ENCODE measurements at places on chromosomes 16 and 17.

DNA sequence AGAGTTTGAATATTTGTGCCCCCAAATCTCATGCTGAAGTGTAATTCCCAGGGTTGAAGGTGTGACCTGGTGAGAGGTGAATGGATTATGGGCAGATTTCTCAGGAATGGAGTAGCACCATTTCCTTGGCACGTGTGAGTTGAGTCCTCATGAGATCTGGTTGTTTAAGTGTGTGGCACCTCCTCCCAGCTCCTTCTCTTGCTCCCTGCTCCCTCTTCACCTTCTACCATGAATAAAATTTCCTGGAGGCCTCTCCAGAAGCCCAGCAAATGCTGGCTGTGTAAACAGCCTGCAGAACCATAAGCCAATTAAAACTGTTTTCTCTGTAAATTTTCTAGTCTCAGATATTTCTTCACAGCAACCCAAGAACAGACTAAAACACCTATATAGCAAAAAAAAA, 12.6 kb upstream of the APOH start:
- DNase-seq: no peak

DNA sequence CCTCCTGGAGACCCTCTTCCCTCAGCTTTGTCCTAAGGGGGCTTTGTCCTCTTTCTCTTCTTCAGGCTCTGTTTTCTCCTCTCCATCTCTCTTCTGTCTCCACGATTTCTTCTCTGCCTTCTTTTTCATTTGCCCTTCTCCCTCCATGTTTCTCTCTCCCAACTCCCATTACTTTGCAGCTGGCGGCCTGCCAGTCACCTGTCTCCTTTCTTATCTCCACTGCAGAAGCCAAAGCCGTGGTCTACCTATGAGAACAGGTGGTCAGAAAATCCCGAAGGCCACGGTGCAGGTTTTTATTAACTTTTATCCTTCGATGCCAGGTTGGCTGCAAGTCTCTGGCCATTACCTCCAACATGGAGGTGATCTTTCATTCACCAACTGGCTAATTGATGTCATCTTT, 45.1 kb downstream of the FZD2 start:
- no peak for DNase-seq

DNA sequence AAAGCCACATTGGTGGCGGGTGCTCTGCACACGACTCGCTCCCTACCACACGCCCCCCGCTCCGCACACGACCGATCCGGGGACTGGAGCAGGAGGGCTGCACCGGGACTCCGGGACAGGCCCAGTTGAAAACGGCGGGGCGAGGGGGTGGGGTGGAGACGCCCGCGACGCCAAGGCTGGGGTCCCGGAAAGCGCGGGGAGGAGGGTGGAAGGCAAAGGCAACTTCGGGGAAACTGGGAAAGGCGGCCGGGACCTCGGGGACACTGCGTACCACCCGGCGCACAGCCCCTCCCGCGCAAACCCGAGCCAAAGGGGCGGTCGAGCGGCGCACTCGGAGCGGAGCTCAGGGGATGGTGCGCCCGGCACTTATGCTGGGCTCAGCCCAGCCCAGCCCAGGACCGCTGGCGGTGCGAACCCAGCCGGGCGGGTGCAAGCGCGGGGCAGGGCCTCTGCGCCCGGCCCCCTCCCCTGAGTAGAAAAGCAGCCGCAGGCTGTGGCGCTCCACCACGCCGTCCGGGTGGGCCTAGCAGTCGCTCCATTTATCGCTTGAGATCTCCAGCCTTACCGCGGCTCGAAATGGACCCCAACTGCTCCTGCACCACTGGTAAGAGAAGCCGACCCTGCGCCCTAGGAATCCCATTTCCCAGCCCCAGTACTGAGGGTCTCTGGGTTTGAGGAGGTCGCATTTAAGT, at the start of gene MT1M:
Gene MT1M, plus strand, starts transcription at position 504 of the 692 bp plus-strand sequence. Its CDS starts 73 bp downstream, at position 577.
- no peak for DNase-seq

GRCh38 chr17:80585890-80586845, 41.5 kb downstream of the RPTOR start:
- no peak for DNase-seq

GRCh38 chr16:46859719-46860152, 24.4 kb upstream of the GPT2 start:
- no peak for DNase-seq

- no peak for DNase-seq
These were observed 27.8 kb upstream of the TVP23A start for GRCh38 chr16:10846213-10846998.

- DNase-seq: no peak
These were observed 192.4 kb downstream of the SEC14L1 start for GRCh38 chr17:77332981-77333685.

GRCh38 chr17:69103557-69104233, 38.0 kb downstream of the ABCA6 start:
- DNase-seq: no peak

- no peak for DNase-seq
These were observed 10.8 kb upstream of the RIPOR1 start for GRCh38 chr16:67517661-67518423.

- DNase-seq: no peak
These were observed 15.1 kb downstream of the ZC3H18 start for GRCh38 chr16:88585269-88585668.

- no peak for DNase-seq
These were observed 7.7 kb upstream of the GINS3 start for GRCh38 chr16:58384437-58385055.

- DNase-seq: peak; percentile 21
These were observed 206.8 kb downstream of the PRKCA start for GRCh38 chr17:66508896-66509844.

DNA sequence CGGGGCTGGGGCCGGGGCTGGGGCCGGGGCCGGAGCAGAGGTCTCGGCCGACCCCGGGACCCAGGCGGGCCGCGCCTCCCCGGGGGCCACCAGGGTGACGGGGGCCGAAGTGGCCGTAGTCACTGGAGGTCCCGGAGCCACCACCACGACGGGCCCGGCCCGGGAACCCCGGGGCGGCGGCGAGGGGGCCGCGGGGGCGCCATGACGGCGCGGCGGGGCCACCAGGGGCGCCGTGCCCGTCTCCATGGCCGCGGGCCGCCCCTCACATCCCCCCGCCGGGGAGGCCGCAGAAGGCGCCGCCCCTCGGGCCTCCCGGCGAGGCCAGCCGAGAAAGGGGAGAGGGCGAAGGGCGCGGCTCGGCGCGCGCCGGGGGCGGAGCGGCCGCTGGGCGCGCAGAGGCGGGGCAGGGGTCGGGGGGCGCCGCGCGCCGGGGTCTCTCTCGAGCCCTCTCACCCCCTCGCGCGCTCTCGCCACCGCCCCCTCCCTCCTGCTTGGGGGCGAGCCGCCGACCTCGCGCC, 297 bp downstream of the TBC1D10B start:
- no peak for DNase-seq

GRCh38 chr16:4968879-4969483, 10.9 kb downstream of the SEC14L5 start:
- no peak for DNase-seq

DNA sequence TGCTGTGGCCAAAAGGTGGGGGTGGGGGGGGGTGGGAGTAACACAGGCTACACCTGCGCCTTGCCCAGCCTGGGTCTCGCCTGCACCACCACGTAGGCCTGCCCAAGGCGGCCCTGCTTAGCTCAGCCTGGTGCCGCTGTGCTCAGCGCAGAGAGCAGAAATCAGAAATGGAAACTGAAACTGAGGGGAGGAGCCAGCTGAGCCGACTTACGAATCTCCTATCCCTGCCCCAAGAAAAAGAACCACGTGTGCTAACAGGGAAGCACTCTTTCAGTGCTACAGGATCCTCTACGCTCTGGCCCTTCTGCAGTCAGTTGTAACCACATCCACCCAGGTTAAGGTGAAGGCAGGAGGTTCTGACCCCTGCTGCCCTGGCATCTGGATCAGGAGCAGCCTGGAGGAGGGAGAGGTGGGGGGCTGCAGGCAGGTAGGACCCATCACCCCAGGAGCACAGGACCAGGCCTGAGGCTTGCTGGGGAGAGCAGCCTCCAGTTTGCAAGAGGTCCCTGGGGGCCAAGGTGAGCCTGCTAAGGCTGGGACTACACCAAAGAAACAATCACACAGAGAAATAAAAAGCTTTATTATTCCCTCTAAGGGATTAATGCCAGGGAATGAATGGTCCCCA, at the start of gene DHX58:
Gene DHX58, minus strand, starts transcription at position 163 of the 625 bp plus-strand sequence. CDS start 822 bp downstream, outside the sequence.
- peak; percentile 40 for DNase-seq

- no peak for DNase-seq
These were observed 81.8 kb downstream of the IRX3 start for GRCh38 chr16:54204756-54205155.

DNA sequence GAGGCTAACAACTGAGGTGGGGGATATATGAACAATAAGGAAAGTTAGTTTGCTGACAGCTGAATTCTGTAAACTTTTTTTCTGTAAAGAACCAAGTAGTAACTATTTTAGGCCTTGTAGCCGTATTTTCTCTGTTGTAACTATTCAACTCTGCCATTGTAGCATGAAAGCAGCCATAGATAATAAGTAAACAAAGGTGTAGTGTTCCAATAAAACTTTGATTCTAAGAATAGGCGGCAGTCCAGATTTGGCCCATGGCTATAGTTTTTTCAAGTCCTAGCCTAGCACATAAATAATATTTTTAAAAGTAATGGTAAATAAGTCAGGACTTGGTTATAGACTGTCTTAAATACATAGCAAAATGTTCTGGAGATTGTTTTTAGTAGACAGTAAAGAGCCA, 142.0 kb downstream of the STXBP4 start:
- no peak for DNase-seq

DNA sequence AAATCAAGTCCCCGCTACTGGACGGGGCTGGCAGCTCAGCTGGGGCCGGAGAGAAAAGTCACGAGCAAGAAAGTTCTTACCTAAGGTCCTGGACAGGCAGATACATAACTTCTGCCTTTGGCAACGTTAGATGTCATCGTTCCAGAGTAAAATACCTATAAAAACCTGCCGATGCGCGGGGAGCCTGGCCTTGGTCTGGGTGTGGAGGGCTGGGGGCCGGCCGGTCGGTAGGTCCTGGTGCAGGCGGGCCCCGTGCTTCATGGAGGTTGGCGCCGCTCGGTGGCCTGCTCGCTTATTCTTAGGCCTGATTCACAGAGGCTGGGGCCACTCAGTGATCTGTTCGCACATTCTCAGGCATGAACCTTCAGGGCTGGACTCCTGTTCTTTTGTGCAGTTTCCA, 33.7 kb upstream of the ZNF750 start:
- DNase-seq: no peak

- no peak for DNase-seq
These were observed 34.9 kb downstream of the WNT9B start for GRCh38 chr17:46886310-46886663.

- no peak for DNase-seq
These were observed 361.7 kb upstream of the TNRC6C start for GRCh38 chr17:77596491-77597417.

DNA sequence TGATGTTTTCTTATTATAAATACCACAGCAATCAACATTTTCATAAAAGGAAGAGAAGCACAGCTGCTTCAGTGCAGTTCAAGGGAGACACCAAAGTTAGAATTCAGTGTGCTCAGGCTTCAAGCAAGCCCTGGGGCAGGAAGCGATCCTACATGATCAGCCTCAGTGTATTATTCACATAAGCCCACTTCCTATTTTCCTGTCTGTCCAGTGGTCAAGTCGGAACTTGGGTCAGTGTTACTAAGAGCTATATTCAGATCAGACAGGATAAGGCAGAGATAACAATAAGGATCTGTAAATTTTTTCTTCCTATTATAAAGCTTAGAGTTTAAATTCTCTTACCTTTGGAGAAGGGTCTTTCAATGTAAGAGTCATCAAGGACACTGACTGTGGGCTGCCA, 12.9 kb downstream of the HEATR6 start:
- DNase-seq: no peak

DNA sequence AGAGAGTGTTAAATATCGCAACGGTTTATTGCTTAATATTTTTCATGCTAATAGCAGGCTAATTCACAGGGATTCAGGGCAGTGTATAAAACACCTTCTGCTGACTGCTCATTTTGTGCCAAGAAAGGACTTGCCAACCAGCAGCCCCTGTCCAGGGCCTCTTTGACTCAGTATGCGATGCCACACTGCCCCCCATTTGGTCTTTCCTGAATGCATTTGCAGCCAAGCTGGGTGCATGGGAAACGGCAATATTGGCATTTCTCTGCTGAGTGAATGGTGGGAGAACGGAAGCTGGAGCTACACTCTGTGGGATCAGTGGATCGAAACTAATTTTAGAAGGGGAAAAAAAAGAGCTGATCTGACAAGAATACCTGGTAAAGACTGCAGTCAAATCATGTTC, 152.9 kb upstream of the C16orf82 start:
- DNase-seq: no peak

- DNase-seq: no peak
These were observed 42.8 kb downstream of the CMTM4 start for GRCh38 chr16:66653581-66654350.

GRCh38 chr16:16092925-16093627, 130.2 kb downstream of the ABCC6 start:
- no peak for DNase-seq

GRCh38 chr16:31186176-31186575, 6.2 kb downstream of the FUS start:
- DNase-seq: no peak

GRCh38 chr16:12819126-12820117, 15.7 kb upstream of the CPPED1 start:
- peak; percentile 74 for DNase-seq

- no peak for DNase-seq
These were observed 33.7 kb upstream of the HSBP1 start for GRCh38 chr16:83774066-83774465.

- DNase-seq: no peak
These were observed 25.0 kb downstream of the MRC2 start for GRCh38 chr17:62652251-62653001.

DNA sequence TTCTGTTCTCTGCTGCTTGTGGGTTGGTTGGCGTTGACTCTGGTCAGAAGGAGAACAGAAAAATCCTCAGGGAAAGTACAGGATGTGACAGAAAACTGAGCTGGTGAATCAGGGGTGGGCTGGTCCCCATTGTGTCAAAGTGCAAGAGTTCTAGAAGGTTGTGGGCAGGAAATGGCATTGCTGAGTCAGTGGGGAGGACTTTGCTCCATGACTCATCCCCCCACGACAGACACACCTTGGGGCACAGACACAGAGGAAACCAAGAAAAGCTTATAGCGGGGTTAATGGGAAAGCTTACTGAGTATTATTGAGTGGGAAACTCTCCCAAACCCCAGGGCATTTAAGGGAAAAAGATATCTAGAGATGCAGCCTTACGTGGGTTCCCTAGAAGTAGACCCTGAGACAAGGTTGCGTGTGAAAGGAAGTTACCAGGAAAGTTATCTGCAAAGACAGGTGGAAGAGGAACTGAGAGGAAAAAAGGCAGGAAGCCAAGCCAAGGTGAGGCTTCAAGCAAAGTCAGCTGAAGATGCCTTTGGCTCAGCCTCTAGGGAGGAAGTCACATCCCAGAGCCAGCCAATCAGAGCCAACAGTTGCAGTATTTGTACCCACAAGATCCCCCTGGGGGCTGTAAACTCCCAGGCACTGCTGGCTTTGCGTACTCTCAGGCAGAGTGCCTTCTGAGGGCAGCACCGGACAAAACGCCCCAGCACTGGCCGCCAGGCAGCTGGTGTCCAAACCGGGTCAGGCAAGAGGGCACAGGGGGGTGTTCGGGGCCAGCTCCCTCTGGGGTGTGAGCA, 86.4 kb downstream of the FOXL1 start:
- DNase-seq: peak; percentile 40

Data from stimulated activated CD8-positive, alpha-beta memory T cell treated with anti-CD3 and anti-CD28 coated beads, Interleukin-7, amount 100 ng/mL, for 24 hours (primary cell).